ENCODE measurements at places on chromosomes 11 and 22.

DNA sequence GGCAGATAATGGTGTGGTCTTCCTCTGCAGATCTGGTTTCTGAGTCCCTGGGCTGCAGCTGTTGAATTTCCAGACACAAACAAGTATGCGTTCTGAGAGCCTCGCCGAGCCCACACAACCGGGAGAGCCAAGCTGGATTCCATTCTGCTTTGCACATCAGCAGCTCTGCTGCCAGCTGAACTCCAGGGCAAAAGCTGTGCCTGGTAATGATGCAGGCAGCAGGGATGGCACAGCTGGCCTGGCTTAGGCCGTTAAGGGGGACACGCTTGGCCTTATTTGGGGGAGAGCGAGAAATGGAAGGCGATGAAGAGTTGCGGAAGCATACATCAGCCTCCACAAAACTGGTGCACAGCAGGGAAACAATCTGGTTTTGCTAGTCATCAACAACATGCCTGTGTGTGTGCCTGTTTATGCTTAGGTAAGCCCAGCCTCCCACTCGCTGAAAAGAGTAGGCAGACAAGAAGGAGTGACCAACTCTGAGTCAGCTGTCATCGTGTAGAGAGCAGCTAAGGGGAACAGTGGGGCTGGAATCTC, 25.1 kb downstream of the ADAMTS8 start:
- DNase-seq = no peak

DNA sequence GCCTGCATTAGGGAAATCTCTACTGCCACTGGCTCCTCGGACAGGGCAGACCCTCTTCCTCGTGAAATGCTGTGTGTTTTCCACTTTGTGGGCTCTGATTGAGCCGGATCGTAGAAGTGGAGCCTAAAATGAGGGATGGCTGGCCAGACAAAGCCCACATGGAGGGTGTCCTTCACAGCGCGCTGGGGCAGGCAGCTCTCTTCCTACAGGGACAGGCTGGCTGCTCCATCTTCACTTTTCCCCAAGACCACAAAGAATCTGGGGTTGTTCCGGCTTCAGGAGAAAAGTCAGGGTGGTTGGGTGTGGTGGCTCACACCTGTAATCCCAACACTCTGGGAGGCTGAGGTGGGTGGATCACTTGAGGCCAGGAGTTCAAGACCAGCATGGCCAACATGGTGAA, 94.9 kb downstream of the MORC2 start:
- DNase-seq = no peak

- no peak for DNase-seq
These were observed 28.3 kb downstream of the NADSYN1 start for GRCh38 chr11:71481101-71481960.

GRCh38 chr22:41856469-41856868, 23.6 kb downstream of the SREBF2 start:
- DNase-seq = no peak

DNA sequence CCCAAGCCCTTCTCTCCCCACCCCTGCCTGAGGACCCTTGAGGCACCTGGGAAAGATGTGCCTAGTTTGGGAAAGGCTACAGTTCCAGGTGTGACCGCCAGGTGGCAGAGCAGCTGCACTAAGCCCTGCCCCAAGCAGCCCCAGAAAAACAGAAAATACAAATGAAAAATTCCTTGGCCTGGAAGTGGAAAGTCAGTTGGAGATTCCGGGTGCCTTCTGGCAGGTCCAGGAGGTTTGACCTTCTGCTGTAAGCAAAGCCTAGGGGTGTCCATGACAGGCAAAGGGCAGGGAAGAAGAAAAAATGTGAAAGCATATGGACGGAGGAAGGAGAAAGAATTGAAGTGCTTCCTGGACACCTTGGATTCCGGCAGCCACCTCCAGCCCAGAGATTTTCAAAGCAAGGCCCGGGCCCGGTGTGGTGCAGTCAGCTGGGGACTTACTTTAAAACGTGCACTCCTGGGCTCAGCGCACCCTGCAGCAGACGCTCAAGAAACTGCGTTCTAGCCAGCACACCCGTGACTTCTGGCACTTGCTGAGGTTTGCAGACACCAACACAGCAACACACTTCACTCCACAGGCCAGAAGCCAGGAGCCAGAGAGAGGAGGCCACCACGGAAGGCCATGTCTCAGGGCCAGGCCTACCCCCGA, 37.3 kb upstream of the SLC22A12 start:
- no peak for DNase-seq

- no peak for DNase-seq
These were observed 155.4 kb downstream of the DBX1 start for GRCh38 chr11:20004866-20005265.

DNA sequence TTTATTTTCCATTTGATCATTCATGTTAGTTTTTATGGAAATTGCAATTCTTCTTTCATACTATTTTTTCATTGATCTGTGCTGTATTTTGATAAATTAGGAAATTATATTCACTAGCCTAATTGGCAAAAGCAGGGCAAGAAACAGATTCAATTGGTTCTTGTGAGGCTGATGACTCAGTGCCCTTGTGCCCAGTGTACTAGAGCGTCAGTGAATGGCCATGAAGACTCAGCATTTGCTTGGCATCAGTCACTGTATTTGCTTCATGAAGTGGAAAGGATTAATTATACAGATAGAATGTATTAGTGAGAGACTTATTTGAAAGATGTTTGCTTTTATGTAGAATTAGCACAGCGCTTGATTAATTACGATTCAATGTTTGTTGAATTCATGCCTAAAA, 31.8 kb downstream of the MRGPRX1 start:
- DNase-seq = no peak

GRCh38 chr22:49850959-49851802, 2.5 kb upstream of the ZBED4 start:
- DNase-seq = no peak

DNA sequence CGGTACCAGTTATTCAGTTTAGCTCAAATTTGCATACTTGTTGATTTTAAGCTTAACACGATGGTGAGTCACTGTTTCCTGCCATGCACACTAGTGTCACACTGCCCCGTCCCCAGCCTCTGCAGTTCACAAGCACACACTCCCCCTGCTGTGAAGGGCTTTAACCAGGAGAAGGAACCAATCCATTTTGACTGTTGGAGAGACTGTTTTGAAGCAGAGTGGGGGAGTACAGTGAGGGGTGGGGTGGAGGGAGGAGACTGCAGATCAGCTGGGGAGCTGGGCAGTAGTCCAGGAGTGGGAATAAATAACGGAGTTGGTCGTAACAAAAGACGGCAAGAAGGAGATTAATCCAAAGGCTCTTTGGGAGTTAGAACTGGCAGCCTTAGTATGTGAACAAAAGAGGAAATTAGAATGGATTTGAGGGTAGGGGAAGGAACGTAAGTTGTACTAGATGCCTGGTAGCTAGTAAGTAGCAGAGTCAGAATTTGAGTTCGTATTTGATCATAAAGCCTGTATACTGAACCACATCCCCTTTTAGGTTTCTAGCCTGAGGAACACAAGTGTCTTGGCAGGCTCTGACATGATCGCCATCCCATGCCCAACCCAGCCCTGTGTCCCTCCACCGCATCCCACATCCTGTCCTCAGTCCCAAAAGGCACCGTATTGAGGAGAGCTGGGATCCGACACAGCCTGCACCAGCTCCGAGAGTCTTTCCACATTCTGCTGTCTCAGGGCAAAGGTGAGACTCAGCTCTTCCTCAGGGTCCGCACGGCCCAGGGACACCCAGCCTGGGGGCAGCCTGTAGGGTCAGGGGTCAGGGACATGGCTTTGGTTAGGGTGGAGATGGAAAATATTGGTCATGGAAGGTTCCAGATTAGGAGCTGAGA, 862 bp downstream of the TPP1 start:
- DNase-seq = peak; percentile 50

GRCh38 chr11:58968251-58968711, 29.0 kb downstream of the GLYATL1 start:
- no peak for DNase-seq

DNA sequence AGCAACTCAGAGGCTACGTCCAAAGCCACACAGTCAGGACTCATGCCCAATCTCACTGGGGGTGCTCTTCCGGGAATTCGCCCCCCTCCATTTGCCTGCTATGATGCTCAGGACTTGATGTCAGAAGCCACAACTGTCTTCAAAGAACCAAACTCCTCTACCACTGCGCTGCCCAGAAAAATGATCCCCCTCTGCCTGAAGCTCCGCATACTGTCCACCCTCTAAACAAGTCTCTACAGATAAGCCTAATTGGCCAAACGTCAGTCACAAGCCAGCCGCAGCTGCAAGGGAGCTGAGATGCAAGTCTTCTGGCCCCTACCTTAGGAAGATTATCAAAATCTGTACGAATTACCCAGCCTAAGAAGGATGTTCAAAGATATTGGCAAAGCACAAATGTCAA, 294.6 kb downstream of the BUD13 start:
- DNase-seq = no peak

- DNase-seq = no peak
These were observed 16.1 kb upstream of the NECTIN1 start for GRCh38 chr11:119745112-119745511.
